ENCODE measurements at places on chromosomes 7 and 10. TPM values are rescaled to one million over a fixed set of nuclear protein-coding genes. Genes with fewer than 3 reads are reported as not detected.

- DNase-seq, result no peak
These were observed 195.2 kb upstream of the C7orf33 start for GRCh38 chr7:148395352-148395811.

DNA sequence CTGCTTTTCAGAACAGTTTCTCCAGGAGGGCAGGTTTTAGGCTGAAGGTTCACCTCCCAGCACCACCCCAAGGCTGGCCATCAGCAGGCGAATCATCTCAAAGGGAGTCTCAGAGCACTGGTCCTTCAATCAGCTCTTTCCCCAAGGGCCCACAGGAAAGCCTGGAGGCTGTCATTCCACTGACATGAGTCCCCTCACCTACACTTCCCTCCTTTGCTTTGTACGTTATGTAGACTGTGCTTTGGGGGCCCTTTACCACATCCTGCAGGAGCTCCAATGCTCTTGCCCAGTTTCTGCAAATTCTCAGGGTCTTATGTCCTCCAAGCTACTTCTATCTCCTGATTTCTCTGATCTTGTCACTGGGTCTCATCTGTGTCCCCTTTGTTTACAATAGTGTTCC is 15.4 kb downstream of the WDFY4 start:
- no peak for DNase-seq

GRCh38 chr10:561721-562120 is 127.7 kb downstream of the DIP2C start:
- no peak for DNase-seq

GRCh38 chr10:62861507-62861906 is 45.3 kb upstream of the EGR2 start:
- no peak for DNase-seq

DNA sequence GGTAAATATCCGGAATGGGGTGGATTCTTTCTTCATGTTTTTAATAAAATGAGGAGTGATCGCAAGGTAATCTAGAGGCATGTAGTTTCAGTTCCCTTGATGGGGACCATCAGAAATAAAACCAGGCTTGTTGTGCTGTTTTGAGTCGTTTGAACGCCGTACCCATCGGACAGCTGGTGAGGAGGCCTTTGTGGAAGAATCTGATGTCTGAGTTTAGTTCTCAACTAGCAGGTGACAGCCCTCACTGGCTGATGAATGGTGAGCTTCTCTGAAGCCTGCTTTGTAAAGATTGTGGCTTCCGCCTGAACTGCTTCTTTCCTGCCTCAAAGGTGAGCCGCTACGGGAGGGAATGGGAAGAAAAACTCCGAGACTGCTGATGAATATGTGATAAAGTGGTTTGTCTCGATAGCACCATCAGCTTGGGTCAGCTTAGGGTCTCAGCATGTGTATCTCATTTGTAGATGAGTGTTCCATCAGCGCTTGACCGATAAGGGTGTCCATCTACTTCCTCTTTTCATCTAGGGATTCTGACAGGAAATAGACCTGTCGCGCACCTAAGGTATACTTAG is 977 bp downstream of the TMEM248 start:
- peak; percentile 19 for DNase-seq

- no peak for DNase-seq
These were observed 12.5 kb downstream of the TMEM72 start for GRCh38 chr10:44923611-44924010.

DNA sequence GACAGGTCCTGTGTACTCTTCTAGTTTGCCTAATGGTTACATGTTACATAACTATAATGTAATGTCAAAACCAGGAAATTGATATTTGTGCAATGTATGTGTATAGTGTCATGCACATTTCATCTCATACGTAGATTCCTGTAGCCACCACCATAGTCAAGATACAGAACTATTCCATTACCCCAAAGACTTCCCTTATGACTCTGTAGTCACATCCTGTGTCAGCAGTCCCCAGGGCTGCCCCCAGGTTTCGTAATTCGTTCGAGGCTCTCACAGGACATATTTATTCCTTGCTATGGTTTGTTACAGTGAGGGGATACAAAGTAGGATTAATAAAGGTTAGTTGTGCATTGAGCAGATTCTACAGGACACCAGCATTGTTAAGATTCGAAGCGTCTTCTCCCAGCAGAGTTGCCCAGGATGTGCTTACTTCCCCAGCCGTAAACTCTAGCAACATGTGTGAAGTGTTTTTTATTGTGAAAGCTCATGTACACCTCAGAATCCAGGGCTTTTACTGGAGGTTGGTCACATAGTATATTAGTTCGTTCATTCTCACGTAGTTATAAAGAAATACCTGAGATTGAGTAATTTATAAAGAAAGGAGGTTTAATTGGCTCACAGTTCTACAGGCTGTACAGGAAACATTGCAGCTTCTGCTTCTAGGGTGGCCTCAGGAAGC is 18.6 kb downstream of the RABGEF1 start:
- peak; percentile 31 for DNase-seq

DNA sequence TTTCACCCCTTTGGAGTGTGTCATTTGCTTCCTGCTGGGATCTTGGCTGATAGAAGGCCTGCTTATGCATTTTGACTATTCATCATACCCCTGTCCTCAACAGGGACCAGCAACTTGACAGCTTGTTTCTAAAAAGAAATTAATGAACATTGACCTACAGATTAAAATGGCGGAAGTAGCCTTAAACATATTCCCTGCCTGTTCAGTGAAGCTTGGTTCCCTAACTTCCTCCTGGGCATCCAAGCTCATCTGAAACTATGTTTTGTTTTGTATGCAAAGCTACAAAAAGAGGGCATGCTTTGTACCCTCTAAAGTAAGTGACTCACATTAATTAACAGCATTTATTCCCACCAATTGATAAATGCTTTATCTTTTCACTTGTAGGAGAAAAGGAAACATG is 26.8 kb upstream of the CDK14 start:
- DNase-seq, result no peak

- peak; percentile 43 for DNase-seq
These were observed 2.1 kb downstream of the RET start for GRCh38 chr10:43078986-43079273.

GRCh38 chr10:2887391-2888070 is 179.8 kb upstream of the PFKP start:
- DNase-seq, result no peak

DNA sequence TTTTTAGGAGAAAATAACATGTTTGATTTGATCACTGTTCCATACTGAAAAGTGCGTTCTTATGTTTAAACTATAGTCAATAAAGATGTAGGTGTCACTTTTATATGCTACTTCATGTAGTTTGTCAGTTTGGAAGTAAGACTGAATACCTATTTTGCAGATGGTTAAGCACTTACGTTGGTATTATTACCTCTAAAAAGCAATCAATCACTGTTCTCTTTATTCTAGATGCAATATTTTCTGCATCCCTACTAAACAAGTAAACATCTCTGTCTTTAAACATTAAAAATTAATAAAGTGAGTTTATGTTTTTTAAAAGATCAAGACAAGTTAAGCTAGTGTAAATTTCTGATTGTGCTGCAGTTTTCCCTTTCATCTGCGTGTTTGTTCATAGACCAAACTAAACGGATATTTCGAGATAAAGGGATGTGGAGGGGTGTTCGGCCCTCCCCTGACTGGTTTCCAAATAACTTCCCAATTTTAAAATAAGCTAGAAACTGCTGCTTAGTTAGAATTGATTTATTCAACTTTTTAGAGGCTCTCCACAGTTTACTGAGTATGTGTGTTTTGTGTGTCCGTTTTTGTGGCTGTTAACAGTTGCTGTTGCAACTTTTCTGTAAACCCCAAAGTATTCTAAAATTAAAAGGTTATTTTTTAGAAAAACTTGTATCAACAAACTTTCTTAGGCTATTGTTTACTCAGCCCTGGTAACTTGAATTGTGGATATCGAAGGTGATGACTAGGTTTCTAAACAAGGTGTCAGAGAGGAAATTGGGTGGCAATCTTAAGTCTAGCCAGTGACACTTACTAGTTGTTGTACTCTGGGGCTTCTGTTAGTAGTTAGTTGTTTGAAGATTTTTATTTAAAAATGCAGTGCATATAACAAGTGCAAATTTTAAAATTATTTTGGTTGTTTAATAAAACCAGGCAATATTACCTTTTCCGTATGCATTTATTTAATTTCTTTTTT is 974 bp downstream of the KIF11 start:
- DNase-seq, result no peak

DNA sequence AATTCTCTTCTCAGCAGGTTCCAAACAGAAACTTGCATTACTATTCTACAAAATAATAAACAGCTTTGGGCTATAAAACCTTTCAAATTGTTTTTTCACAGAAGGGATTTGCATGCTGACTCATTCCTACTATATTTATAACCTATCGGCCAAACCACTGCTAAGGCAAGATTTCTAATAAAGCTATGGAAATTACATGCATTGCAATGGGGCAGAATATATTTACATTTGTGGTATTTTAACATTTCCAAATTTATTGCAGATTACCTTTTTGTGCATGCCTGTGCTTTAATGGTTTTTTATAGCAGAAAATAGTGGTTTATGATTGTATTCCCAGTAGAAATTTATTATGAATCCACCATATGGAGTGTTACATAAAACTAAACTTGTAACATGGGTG is 69.0 kb upstream of the NPVF start:
- no peak for DNase-seq

- no peak for DNase-seq
These were observed 663 bp downstream of the MACC1 start for GRCh38 chr7:20216406-20217036.

DNA sequence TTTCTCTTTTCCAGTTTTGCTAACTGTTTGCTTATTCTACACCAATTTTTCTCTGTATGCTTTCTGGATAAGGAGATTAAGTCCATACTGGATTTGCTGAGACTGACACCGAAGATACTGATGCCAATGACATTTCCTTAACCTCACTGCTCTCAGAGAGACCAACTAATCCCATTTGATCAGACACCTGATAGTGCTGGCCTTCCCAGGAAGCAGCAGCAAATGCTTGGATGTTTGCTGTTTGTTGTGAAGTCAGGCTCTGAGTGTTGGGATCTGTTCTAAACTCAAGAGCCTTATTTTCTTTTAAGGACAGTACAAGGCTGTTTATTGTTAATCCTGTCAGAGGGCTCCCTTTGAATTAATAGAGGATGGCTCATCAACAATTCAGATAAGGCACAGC is 143.3 kb downstream of the ANK3 start:
- no peak for DNase-seq

The CPEB3 gene
- total RNA-seq, result 4.0 TPM

The MMP21 gene
- not detected for total RNA-seq

The RALA gene
- 27.8 TPM for total RNA-seq

The MSMB gene
- total RNA-seq, result not detected

The VWDE gene
- total RNA-seq, result 6.3 TPM

Data from activated naive CD4-positive, alpha-beta T cell treated with anti-CD3 and anti-CD28 coated beads, Interleukin-2, amount 50 U/mL, for 72 hours (primary cell).